ENCODE measurements at places on chromosomes 11 and 22.

- DNase-seq = no peak
Observed at GRCh38 chr11:67999704-68000103, 4.2 kb downstream of the UNC93B1 start.

DNA sequence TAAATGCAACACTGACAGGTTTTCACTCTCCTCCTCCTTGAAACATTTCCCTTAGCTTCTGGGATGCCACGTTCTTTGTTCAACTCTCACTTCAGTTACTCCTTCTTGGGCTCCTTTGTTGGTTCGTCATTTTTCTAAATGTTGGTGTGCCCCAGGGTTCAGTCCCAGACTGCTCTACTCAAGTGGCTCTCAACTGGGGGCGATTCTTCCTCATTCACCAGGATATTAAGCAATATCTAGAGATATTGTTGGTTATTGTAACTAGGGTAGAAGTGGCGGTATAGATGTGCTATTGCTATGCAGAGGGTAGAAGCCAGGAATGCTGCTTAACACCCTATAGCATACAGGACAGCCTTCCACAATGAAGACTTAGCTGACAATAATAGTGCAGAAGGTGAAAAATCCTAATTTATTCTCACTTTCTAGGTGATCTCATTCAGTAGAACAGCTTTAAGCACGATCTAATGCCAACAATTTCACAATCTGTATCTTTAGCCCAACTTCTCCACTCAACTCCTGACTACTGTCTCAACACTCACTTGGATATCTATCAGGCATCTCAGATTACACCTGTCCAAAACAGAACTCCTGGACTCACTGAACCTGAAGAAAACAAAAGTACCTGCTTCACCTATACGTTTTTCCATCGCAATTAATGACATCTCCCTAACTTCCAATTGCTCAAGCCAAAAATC, 4.6 kb downstream of the NUP160 start:
- DNase-seq = no peak

- DNase-seq = no peak
Observed at GRCh38 chr11:104134745-104135144, 29.2 kb downstream of the PDGFD start.

GRCh38 chr22:50248196-50249081, 2.6 kb downstream of the HDAC10 start:
- DNase-seq = no peak

- no peak for DNase-seq
Observed at GRCh38 chr11:19209617-19210370, 8.0 kb upstream of the CSRP3 start.

- peak; percentile 25 for DNase-seq
Observed at GRCh38 chr22:23251445-23252093, 71.3 kb downstream of the BCR start.

DNA sequence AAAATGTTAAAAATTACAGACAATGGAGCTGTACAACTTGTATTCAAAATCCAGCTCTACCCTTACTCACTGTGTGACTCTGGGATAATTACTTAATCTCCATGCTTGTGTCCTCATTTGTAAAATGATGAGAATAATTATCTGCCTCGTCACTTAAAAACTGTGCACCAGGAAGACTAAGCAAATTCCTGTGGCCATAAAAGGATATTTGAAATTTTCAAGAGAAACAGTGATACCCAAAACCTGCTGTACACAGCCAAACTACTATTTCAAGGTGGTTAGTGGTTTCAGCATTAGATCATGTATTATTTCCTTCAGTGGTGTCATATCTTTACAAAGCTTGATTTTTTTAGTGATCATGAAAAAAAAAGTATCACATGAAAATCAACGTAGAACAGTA, 136.9 kb downstream of the METTL15 start:
- no peak for DNase-seq

DNA sequence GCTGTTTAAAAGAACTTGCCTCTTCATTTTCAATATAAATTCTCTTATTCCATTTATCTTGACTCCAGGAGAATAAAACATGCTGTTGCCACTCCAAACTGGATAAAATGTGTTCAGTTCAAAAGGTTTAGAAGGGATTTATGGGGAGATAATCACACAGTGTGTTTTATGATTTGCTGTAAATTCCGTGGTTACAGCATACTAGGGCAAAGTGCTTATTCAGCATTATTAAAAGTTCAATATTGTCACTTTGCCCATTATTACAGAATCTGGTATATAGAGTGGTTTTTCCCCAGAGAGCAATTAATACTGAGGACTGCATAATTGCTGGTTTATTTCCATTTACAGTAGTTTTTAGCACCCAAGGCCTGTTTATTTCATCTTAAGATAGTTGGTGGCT, 780.9 kb upstream of the RAG2 start:
- no peak for DNase-seq

- no peak for DNase-seq
Observed at GRCh38 chr11:1532606-1533341, 39.3 kb downstream of the DUSP8 start.

GRCh38 chr11:19410032-19410431, 169.3 kb upstream of the E2F8 start:
- no peak for DNase-seq
